ENCODE measurements at places on chromosomes 5 and 9.

DNA sequence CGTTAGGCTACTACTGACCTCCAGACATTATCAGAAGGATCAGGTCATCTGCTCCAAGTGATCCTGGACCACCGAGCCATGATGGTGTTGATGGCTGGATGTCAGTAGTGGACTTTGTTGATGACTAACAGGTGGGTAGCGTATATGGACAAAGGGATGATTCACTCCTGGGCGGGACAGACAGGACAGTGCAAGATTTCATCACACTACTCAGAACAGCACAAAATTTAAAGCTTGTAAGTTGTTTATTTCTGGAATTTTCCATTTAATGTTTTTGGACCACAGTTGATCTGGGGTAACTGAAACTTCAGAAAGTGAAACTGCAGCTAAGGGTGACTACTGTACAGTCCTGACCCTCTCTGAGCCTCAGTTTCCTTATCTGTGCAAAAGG lies 12.7 kb downstream of the PDGFRB start:
- no peak for DNase-seq

DNA sequence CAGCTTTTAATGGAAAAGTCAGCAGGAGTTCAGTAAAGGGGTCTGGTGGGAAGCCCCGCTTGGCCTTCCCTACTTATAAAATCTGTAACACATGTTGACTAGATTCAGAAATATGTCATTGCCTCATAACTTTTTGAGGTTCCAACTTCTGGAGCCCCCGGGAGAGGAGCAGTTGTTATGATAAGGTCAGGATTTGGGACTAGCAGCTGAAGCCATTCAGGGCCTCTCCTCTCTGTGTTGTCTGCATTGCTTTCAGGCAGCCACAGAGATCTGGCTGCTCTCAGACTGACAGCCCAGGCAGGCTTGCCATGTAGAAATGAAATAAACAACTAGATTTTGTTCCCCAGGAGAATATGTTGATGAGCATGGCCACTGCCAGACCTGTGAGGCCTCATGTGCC lies 167.1 kb downstream of the RFK start:
- no peak for DNase-seq

DNA sequence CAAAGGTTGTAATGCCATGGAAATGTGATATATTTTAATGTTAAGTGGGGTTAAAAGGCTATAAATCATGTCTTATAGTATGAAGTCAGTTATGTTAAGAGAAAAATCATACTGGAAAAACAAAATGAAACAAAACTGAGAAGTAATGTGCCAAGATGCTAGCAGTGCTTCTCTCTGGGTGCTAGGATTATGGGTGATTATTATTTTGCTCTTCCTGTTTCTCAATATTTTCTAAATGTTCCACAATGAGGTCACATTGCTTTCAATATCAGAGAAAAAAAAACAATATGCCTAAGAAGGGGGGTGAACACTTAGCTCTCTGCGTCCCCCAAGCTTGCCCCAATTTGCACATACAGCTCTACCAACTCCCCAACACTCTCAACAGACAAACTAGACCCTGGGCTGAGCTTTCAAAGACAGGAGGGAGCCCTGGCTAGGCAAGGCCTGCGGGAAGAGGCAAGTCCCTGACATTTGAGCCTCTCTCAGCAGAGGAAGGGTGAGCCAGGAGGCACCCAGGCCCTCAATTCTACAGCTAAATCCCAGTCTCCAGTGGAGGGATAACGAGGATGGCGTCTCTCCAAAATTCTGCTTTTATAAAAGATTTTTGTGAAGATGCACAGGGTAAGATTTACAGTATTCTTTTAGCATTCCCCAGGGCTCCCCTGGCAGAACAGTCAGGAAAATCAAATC lies 24.4 kb downstream of the WHRN start:
- DNase-seq, result no peak

GRCh38 chr5:85931220-85931619 lies 686.5 kb upstream of the COX7C start:
- no peak for DNase-seq

- DNase-seq, result no peak
These were observed 122.5 kb downstream of the WDR41 start for GRCh38 chr5:77369566-77369965.

DNA sequence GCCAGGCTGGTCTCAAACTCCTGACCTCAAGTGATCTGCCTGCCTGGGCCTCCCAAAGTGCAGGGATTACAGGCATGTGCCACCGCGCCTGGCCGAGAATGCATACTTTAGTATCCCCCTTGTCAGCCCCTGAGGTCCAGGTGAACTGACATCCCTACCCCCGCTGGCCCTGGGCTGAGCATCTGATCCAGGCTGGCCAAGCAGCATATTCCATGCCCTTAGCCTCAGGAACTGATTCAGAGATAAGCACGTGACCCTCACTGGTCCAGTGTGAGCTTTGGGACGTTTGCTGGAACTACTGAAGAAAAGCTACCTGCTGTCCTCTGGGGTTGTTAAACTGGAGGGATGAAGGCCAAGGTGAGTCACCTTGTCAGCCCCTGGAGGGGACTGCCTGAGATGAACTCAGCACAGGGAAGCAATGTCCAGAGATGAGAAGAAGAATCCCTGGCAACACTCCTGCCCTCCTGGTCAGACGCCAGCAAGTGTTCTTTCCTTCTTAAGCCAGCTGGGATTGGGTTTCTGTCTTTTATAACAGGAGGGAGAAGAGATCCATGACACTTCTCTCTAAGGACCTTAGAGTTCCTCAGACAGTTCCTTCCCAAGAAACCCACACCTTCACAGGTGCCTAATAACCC lies 59.1 kb upstream of the FBXW11 start:
- DNase-seq, result no peak

- no peak for DNase-seq
These were observed 462.2 kb upstream of the PTGER4 start for GRCh38 chr5:40217553-40217952.

GRCh38 chr5:134252671-134253070 lies 26.8 kb upstream of the PPP2CA start:
- DNase-seq, result no peak

- no peak for DNase-seq
These were observed 65.6 kb downstream of the SMIM23 start for GRCh38 chr5:171851251-171851650.

DNA sequence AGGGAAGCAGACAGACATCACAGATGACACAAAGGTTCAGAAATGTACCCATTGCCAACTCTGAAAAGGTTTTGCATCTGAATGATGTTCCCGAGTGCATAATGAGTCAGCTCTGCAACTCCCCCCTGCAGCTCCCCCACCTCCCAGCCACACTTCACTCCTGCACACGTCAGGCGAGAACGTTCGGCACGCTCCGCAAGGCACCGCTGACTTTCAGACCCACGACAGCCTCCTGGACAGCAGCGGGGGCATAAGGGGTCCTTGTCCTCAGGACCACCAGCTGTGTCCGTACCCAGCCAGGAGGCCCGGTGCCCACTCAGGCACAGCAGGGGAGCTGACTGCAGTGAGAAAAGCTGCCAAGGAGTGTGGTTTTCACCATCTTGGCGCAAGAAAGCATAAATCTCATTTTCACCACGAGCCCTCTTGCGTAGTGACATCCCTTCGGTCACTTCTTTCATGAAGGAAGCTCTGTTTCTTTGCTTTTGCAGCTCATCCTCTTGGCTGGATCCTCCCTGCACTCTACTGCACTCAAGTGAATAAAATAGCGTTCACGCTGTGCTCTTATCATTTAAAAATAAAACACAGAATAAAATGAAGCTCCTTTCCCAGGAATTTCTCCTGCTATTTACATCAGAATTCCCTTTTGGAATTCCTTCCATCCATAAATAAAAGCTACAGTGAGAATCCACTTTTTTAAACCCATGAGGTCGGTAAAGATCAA lies 9.9 kb downstream of the GFPT2 start:
- DNase-seq, result no peak

DNA sequence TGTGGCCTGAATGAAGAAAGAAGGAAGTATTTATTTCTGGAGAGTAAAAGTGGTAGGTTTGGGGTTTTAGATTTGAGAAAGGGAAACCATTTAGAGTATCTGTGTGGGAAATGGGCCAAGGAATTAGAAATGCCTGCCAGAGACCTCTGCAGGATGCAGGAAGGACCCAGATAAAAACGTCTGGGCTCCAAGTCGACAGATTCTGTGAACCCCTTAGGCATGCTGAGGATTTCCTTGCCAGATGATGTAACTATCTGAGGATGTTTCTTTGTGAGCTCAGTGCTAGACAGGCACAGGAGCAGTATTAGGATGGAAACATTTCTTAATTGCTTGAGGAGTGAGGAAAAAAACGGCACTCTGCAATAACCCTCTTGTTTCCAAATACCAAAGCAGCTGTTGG lies 251.8 kb upstream of the DMRT1 start:
- no peak for DNase-seq

GRCh38 chr5:136225796-136226195 lies 32.8 kb upstream of the SMIM32 start:
- no peak for DNase-seq

GRCh38 chr9:137077010-137077747 lies at the start of gene UAP1L1:
Gene UAP1L1, plus strand, starts transcription at chr9:137077517. Its CDS starts 16 bp downstream, at chr9:137077533.
- no peak for DNase-seq

DNA sequence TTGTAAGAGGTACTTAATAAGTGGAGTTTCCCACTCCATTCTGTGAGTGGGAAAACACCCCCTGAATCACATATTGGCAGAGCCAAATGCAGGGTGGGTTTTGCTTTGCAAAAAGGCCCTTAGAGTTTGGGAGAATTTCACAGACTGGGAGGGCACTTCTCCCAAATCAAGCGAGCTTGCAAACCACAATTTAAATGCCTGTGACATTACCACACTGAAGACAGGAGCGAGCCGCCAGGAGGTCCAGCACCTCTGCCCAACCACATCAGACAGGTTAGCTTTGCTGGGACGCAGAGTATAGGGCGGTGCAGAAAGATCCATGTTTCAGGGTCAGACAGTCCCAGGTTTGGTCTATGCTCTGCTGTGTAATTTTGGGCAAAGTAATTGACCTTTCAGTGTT lies 2.3 kb downstream of the ALAD start:
- DNase-seq, result no peak

GRCh38 chr5:145776886-145777285 lies 58.3 kb downstream of the PRELID2 start:
- DNase-seq, result no peak

DNA sequence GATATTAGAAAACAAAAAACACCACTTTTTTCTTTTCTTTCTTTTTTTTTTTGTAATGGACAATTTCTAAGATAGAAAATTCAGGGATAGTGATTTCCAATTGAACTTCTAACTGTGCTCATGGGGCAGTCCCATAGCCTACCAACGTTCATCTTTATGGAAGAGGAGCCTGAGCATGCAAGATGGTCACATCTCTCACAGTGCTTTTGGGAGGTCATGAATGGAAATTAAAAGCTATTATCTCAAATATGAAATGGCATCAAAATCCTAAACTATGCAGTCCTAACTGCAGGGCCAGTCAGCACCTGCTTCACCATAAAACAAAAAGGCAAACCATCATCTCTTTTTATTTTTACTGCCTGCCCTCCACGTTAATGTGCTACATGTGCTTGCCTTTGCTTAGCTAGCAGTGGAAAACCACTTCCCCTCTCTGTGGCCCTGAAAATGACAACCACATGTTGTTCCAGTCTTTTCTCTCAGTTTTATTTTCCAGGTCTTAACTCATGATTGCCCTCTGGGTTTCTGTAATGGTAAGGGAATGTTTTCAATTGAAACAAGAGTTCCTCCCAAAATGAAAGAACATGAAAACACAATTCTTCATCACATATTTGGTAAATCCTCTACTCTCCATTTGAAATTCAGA lies 16.7 kb downstream of the IFNB1 start:
- DNase-seq, result no peak

DNA sequence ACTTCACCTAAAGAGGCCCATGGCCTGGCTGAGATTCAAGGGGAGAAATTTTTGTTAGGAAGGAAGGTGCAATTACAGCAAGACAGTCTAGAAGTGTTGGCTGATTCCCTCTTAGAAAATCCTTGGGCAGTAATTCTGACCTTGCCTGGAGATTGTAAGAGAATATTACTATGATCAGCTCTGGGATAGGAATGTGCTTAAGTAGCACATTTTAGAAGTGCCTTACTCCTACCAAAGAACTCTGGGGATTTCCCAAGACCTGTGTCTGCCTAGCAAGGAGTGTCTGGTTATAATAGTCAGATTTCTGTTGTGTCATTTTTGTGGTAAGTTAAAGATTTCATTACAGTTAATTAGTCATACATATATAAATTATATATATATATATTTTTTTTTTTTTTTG lies 52.3 kb downstream of the NLN start:
- no peak for DNase-seq

- DNase-seq, result no peak
These were observed 98.4 kb upstream of the GNAQ start for GRCh38 chr9:78130004-78130403.

DNA sequence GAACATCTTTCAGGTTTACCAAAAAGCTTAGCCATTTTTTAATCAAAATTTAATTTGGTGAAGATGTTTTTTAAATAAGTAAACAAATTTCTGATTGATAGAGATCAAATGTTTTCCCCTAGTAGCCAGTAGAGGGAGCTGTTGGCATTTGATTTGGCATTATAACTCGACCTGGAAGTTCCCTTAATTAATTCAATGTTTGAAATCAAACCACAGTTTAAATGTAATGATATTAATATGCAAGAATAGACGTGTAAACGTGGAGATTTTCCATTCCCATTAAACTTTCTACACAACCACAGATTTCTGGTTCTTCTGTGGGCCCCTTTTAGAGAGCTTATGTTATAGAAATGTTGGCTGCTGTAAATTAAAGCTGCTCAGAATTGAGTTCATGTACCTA lies 148.1 kb upstream of the MPDZ start:
- DNase-seq, result no peak

- DNase-seq, result no peak
These were observed 154.0 kb downstream of the PIK3R1 start for GRCh38 chr5:68369457-68370125.

DNA sequence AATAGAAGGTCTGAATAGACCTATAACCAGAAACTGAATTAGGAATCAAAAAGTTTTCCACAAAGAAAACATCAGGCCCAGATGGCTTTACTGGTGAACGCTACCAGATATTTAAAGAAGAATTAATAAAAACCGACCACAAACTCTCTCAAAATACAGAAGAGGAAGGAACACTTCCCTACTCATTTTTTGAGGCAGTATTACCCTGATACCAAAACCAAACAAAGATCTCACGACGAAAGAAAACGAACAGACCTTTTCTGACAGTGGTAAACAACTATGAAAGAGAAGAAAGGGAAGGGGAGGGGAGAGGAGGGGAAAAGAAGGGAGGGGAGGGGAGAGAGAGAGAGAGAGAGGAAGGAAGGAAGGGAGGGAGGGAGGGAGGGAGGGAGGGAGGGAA lies 13.5 kb downstream of the B4GALT1 start:
- DNase-seq, result no peak

DNA sequence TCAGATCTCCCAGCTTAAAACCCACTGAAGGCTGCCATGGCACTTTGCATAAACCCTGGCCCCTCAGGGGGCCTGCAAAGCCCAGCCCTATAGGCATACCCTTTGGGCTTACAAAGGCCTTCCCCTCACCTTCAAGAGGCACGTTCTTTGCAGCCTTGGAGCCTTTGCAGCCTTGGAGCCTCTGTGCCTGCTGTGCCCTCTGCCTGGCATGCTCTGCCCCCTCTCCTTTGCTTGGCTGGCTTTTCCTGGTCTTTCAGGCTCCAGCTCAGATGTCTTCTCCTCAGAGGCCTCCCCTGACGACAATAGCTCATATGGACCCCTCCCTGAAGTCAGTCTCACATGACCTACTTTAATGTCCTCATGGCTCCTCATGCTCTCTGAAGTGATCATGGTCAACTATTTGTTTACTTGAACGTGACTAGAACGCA lies 60.3 kb downstream of the CXXC5 start:
- no peak for DNase-seq

GRCh38 chr9:33177639-33178038 lies 10.5 kb upstream of the B4GALT1 start:
- no peak for DNase-seq

- no peak for DNase-seq
These were observed 81.4 kb upstream of the PIK3R1 start for GRCh38 chr5:68134033-68134668.

Data from stimulated activated CD8-positive, alpha-beta memory T cell treated with anti-CD3 and anti-CD28 coated beads, Interleukin-15, amount 100 ng/mL, for 48 hours (primary cell).